ENCODE measurements at places on chromosomes 5 and 9. TPM values are rescaled to one million over a fixed set of nuclear protein-coding genes. Genes with fewer than 3 reads are reported as not detected.
A peak's percentile ranks its signal among the peaks of the same experiment; 100 is the strongest.

Gene XRCC4
- 8.4 TPM for total RNA-seq

Gene GRXCR2
- not detected for total RNA-seq

Gene FRRS1L
- not detected for total RNA-seq

Gene LCN6
- not detected for total RNA-seq

Gene KIF20A
- total RNA-seq, result 30.6 TPM

Gene CYSTM1
- 105 TPM for total RNA-seq

Gene ALDOB
- not detected for total RNA-seq

Gene JAKMIP2
- not detected for total RNA-seq

Gene MAN2A1
- 44.1 TPM for total RNA-seq

DNA sequence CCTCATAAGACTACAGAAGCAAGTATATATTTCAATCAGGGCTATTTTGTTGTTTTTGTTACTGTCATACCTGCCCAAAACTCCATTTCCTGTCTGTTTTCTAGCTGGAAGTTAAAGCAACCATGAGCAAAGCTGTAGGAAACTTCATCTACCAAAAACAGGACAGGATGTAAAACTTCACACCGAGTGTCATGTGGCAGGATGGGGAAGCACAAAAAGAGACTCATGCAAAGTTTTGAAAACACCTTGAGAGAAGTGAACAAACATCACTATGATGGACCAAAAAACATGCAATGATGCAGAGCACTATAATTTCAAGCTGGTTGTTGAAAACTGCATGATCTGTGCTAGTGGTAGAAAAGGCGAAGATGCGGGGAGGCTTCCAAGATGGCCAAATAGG lies 6.3 kb upstream of the GZMA start:
- no peak for DNase-seq

- DNase-seq, result no peak
These were observed 6.6 kb downstream of the PCDHGC5 start for GRCh38 chr5:141495453-141495811.

GRCh38 chr9:123550012-123550411 lies 194.0 kb downstream of the CRB2 start:
- no peak for DNase-seq

GRCh38 chr5:1090538-1090937 lies 21.3 kb downstream of the SLC12A7 start:
- DNase-seq, result no peak

DNA sequence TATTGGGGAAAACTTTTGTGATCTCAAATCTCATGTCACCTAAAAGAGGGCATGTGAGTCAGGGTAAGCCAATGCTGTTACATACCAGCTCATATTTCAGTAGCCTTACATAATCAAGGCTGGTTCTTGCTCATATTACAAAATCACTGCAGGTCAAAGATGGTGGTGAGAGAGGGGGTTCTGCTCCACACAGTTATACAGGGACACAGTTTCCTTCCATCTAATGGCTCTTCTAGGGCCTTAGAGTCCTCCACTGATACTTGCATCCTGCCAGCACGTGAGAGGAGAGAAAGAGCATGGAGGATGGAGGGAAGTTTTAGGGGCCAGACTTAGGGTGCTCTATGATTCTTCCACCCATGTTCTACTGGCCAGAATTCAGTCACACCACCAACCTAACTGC lies 130.0 kb downstream of the LIFR start:
- DNase-seq, result peak; percentile 71

- peak; percentile 92 for DNase-seq
These were observed 127.6 kb downstream of the TRPM6 start for GRCh38 chr9:74760031-74760700.

DNA sequence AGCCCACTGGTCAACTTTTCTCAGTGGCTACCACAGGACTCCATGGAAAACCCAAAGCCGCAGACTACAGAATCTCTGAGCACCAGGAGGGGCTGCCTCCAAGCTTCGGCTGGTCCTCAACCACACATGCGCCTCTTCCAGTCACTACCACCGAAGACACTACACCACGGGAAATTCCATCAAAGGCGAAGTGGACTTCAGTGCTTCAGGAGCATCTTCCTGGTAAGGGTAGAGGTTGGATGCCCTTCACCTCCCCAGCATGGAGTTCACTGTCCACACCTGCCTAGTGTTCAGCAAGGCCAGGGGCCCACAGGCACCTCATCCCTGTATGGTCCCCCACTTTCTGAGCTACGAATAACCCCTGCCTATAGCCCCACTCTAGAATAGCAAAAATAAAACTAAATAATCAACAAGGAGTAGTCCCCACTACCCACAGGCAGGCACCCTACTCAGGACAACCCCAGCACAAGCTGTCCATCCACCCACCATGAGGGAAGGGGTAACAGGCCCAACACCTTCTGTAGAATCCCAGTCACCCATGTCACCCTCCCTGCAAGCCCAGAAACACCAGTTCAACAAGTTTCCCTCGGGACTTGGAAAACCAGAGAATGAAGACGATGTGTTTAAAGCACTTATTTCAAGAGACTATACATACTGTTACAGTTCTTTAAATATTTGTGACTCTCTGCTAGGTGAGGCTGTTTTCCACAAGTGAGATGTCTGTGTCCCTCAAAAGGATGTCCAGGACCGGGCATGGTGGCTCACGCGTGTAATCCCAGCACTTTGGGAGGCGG lies 2.6 kb downstream of the VDAC1 start:
- DNase-seq, result no peak

DNA sequence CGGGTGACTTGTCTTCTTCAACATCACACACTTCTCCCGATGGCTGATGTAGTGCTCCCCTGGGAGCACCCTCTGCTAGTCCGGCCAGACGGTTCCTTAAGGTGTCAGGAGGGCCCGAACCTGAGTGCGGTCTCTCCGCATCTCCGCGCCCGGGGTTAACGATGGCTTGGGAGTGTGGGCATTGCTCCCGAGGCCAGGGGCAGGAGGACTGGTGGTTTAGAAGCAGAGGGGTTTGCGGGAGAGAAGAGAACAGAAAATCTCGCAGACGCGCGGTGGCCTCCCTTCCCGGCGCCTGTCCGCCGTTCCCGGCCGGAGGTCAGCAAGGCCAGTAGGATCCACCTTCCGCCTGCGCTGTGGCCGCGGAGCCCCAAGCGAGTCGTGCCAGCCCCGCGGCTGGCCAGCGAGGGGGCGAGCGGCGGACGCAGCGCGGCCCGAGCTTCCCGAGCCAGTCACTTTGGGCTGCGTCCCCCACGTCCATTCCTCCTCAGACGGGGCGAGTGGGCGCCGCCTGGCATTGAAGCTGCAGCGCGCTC lies 700 bp downstream of the CDO1 start:
- no peak for DNase-seq

- no peak for DNase-seq
These were observed 22.2 kb downstream of the JAKMIP2 start for GRCh38 chr5:147760086-147760875.

- peak; percentile 74 for DNase-seq
These were observed 146.4 kb downstream of the ENTREP1 start for GRCh38 chr9:69471433-69471832.

- peak; percentile 29 for DNase-seq
These were observed 29.4 kb downstream of the SH3RF2 start for GRCh38 chr5:145965804-145966203.

DNA sequence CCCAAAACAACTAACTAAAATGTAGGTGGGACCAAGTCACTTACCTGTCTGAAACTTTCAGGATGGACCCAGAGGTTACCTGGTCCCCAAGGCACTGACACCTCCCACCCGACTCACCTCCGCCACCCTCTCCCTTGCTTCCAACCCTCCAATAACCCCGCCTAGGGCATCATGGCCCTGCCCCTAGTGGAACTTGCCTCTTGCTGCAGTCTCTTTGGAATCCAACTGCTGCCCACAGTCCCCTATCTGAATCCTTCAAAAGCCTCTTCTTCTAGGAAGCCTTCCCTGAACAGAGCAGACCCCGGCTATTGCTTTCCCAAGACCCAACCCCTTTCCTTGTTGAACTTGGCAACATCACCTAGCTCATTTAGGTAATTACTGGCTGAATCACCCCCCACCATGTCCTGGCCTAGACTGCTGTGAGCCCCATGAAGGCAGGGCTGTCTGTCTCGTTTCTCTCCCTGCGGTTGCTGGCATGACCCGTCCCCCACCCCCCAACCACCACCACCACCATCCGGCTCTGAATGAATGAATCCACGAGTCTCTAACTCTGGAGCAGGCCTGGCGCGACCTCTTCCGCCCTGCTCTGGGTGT lies 9.4 kb downstream of the CRB2 start:
- DNase-seq, result no peak

DNA sequence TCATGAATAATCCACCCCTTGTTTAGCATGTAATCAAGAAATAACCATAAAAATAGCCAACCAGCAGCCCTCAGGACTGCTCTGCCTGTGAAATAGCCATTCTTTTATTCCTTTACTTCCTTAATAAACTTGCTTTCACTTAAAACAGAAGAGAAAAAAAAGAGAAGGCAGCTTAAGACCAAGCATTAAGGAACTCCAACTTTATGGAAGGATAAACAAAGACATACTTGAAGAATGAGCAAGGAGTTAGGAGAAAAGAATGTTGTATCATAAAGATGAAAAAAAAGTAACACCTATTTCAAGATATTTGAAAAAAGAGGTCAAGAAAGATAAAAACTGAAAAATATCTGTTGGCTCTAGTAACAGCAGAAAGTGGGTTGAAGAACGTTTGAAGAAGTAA lies 107.6 kb downstream of the RNF180 start:
- no peak for DNase-seq

GRCh38 chr9:12889402-12890106 lies 114.7 kb downstream of the LURAP1L start:
- DNase-seq, result peak; percentile 8

DNA sequence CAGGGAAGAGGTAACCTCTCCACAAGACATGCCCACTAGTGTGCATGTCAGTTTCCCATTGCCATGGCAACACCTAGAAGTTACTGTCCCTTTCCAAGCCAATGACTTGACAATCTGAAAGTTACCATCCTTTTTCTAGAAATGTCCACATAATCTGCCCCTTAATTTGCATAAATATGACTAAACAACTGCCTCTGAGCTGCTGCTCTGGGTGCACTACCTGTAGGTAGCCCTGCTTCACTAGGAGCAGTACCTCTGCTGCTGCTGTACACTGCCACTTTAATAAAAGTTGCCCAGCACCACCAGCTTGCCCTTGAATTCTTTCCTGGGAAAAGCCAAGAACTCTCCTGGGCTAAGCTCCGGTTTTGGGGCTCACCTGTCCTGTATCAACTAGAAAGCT lies 392.4 kb downstream of the NTRK2 start:
- DNase-seq, result no peak

DNA sequence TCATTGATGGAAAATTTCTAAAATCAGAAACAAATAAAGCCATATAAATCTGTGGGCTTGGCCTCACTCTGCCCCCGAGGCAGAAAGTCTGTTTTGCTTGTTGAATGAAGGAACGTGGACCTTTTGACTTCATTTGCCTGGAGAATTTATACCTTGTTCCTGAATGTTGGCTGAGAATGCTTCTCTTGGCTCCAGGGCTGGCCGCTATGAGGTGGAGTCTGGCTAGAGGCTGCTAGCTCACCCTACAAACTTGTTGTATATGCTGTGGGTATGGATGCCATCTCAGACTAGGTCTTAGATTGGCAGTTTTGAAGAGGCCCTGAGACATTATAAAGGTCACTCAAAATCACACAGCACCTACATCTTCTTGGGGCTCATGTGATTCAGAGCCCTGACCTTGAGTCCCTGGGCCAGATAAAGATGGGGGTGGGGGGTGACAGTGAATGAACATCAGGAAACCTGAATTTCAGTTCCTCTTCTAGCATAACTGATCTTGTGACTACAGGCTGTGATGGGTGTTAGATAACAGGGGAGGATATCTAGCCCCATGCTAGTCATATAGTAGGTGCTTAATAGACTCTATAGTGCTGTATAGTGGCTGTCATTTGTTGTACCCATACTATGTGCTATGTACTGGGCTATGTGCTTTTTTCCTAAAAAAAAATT lies 2.8 kb downstream of the GM2A start:
- DNase-seq, result no peak

DNA sequence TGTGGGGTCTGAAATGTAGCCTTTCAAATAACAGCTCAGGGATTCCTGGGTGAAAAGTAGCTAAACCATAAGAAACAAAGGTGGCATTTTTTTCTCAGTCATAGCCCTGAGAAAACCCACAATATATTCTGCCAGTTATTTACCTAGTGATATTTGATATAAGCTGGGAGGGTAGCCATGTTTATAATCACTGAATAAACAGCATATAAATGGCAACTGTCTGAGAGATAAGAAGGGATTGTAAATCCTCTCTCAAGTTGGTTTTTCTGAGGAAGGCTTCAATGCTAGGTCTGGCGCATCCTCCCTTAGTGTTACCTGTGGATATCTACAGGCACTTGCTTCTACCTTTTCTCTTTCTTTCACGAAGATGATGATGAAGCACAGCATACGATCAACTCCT lies 1080.5 kb upstream of the DMAC1 start:
- no peak for DNase-seq

GRCh38 chr5:58681943-58682342 lies 99.1 kb downstream of the RAB3C start:
- no peak for DNase-seq

DNA sequence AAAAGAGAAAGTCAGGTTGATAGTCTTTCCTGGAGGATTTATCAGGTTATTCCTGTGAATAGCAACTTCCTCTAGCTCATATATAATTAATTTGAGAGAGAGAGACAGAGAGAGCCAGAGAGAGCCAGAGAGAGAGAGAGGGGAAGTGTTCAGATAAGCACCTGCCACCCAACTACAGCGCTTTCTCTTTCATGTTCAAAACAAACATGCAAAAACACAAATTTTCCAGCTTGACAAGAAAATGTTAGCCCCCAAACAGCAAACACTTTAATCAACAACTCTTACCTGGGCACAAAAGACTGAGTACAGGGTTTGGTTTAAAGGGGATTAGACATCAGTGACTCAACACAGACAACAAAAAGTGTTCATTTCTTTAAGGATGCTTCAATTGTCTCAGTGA lies 61.7 kb upstream of the PLPP6 start:
- DNase-seq, result no peak

- peak; percentile 49 for DNase-seq
These were observed 242.4 kb upstream of the ATP10B start for GRCh38 chr5:161094411-161094810.

GRCh38 chr5:134948911-134949310 lies 18.8 kb upstream of the CATSPER3 start:
- peak; percentile 78 for DNase-seq

GRCh38 chr5:138705007-138705406 lies 48.2 kb upstream of the CTNNA1 start:
- DNase-seq, result no peak

- no peak for DNase-seq
These were observed 65.5 kb upstream of the POU4F3 start for GRCh38 chr5:146273109-146273508.

Measured in MCF 10A (cell line).